ENCODE measurements at places on chromosomes 11 and 22.

GRCh38 chr11:12292766-12293165, 84.6 kb upstream of the PARVA start:
- no peak for DNase-seq

DNA sequence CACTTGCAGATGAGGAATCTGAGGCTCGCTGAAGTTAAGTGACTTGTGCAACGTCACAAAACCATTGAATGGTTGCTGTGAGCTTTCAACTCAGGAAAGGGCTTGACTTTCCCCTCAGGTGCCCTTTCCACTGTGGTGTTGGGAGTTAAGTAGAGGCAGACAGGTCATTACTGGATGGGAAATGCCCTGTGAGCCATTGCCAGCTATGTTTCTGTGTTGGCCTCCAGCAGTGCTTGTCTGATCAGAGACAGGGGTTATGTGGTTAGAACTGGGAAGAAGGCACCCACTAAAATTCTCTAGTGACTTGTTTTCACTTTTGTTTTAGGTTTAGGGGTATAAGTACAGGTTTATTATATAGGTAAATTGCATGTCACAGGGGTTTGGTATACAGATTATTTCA, 96.6 kb downstream of the FDX1 start:
- DNase-seq: no peak

- DNase-seq: no peak
These were observed 9.0 kb upstream of the CDC42EP2 start for GRCh38 chr11:65305501-65306268.

GRCh38 chr22:46929046-46929709, 166.7 kb downstream of the TBC1D22A start:
- no peak for DNase-seq

DNA sequence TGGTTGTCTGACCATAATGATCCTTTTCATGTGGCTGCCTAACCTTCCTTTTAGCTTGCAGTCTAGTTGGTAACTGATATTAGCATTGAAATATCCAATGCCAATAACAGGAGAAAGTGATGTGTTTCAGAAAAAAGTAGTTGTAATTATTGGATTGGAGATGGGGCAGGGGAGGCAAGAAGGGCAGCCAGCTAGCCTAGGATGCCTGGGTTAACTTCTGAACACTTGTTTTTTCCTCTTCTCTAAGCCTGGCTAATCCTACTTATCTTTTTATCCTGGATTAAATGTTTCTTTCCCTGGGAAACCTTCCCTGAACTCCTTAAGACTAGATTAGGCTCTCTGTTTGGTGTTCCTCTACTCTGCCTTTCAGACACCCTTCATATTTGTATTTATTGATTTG, 380.2 kb downstream of the TMEM135 start:
- no peak for DNase-seq

DNA sequence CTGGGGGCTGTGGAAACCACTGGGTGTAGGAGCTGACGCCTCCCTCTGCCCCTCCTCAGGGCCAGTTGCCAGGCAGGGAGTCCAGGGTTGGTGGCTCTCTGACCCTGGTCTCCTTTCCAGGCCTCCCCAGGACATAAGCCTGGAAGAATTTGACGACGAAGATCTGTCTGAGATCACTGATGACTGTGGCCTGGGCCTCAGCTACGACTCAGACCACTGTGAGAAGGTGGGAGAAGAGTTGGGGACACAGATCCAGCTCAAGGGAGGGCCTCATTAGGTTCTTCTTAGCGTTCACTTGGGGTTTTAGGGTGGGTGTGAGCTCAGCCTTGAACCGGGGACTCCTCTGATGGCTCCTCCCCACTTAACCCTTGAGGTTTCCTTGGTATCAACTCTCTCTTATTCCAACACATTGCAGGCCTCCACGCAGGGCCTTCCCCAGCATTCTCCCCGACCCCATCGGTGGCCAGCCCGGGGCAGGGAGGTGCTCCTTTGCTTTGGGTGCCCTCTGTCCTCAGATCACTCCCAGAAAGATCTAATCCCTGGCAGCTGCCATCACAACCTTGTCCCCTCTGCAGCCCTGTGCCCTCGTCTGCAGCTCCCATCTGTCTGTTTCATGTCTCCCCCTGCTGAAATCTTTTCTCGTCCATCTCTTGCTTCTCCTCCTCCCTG, 1.2 kb downstream of the MAPK8IP2 start:
- no peak for DNase-seq

DNA sequence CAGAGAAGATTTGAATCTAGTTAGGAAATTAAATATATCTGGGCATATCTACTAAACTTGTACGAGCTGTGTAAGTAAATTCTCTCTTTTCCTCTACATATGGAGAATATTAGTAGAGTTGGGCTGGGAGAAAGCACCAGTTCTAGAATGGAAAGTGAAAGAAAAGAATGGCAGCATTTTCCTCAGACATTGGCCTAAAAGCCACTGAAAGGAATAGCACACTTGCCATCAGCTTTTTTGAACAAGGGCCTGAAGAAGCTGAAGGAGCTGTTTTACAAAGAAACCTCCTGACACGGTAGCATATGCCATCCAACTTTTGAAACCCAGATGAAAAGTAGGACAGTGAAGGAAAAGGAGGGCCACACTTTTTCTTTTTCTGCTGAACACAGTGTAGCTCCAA, 1563.7 kb upstream of the TENM4 start:
- DNase-seq: no peak

Measured in fibroblast of the aortic adventitia (primary cell).